A549 treated with Hydrocortisone at 1 μM for 4 hours (cell line): ENCODE measurements at places on chromosomes 1 and 21. TPM values are rescaled to one million over a fixed set of nuclear protein-coding genes. Genes with fewer than 3 reads are reported as not detected.

Gene METTL18
- total RNA-seq, result 4.6 to 7.1 TPM (median 5.7 TPM) in 5 replicates

Gene SPRR1A
- not detected in 5 replicates for total RNA-seq

Gene GJA4
- not detected in 5 replicates for total RNA-seq

Gene LYPD8
- total RNA-seq, result 0.10 to 0.20 TPM (median 0.16 TPM) in 4 of 5 replicates, not detected in the other

Gene RIPPLY3
- 0.38 to 0.59 TPM (median 0.59 TPM) in 5 replicates for total RNA-seq

Gene SYCP1
- total RNA-seq, result not detected in 5 replicates

Gene ZNF648
- not detected in 5 replicates for total RNA-seq

Gene GIPC2
- total RNA-seq, result 0.03 to 0.07 TPM in 2 of 5 replicates, not detected in the others

Gene MIGA1
- total RNA-seq, result 4.7 to 7.5 TPM (median 6.5 TPM) in 5 replicates
